ELF-1 (cell line): ENCODE measurements at places on chromosomes 1 and 21.

DNA sequence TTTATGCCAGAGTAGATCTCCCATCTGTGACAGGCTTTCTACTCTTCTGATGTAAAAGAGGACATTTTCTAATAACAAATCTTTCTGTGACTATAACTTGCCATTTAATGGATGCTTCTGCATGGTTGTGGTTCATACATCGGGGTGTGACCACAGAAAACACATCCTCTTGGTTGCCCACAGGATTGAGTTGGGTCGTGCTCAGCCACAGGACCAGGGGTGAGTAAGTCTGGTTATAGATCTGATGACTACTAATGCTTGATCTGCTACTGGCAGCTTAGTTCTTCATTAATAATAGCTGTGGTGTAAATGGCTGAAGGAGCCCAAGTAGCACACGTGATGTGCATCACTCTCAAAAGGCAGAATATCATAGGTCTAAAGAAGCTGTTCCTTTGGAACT, 328.2 kb downstream of the RWDD3 start:
- DNase-seq, result no peak

GRCh38 chr1:180482425-180483275, 19.7 kb downstream of the ACBD6 start:
- DNase-seq, result no peak

DNA sequence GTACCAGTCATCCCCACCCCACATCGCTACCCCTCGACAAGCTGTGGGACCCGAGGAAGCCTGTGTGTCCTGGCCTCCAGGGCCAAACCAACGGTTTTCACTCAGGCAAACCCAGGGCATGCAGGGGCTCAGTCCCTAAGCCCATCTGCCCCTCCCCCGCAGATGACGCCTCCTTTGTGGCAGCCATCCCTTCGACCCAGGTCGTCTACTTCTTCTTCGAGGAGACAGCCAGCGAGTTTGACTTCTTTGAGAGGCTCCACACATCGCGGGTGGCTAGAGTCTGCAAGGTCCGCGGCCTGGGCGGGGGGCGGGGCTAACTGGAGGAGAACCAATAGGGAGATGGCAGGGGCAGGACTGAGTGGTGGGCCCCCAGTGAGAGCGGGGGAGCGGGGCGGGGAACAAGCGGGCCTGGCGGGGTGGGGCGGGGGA, 7.4 kb downstream of the SEMA4A start:
- peak; percentile 69 for DNase-seq

DNA sequence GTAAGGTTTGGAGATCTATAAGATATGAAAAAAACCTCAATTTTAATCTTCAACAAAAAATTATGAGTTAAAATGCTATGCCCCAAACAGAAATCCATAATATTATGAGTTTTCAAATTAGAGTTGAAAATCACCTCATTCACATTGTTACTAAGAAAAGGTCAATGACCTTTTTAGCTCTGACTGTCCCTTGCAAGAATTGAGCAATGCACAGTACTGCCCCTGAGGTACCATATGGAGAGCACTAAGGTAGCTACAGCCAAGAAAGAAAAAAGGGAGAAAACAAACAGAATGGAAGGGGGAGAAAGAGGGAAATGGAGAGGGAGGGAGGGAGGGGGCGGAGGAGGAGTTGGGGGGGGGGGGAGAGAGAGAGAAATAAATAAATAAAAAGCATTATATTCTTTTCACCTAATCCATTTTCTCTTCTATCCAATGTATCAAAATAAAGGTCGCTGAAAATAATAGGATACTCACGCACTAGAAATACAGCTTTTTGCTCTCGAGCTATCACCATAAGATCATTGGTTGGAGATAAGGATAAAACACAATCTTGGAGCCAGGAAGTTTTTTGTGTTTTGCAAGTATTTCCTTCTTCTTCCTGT, 58.8 kb downstream of the RAB3GAP2 start:
- DNase-seq, result no peak

GRCh38 chr1:178092878-178093493, 918 bp upstream of the RASAL2 start:
- DNase-seq, result no peak

DNA sequence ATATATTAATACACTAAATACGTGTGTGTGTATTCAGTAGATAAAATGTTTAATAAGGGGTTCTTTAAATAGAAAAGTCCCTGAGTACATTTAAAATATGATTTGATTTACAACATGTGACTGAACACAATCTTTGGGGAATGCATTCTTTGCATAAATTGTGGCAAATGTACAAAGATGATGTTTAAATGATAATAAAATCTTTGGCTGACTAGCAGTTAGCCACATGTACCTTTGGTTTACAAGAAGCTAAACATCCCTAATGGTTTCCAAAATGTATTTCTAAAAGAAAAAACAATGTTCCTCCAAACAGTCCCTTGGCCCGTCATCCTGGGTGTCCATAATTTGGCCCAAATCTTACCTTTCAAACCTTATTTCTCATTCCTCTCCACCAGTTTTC, 106.4 kb upstream of the MARK1 start:
- no peak for DNase-seq

GRCh38 chr1:230518511-230518910, 92.4 kb upstream of the PGBD5 start:
- DNase-seq, result no peak

DNA sequence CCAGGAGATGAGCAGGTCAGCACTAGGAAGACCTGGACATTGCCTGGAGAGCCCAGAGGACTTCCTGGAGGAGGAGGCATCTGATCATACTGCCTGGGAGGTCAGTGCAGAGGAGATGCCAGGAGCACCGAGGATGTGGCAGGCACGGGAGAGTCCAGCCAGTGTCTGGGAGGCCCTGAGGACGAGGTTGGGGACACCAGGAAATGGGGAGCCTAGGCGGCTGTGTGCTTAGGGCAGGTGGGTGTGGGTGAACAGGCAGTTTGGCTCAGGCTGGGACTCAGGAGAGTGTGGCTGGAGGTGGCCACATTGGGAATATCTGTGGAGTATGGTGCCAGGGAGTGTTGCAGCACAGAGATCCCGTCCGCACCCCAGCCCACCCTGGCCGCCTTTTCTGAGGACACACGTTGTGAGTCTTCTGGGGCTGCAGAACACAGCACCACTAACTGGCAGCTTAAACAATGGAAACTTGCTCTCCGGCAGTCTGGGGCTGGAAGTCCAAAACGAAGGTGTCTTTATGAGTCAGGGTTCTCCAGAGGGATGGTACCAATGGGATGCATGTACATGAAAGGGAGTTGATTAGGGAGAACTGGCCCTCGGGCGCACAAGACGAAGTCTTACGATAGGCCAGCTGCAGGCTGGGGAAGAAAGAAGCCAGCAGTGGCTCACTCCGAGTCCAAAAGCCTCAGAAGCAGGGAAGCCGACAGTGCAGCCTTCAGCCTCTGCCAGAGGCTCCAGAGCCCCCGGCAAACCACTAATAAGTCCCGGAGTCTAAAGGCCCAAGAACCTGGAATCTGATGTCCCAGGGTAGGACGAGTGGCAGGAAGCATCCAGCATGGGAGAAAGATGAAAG, 58.0 kb downstream of the FAAP20 start:
- peak; percentile 38 for DNase-seq

DNA sequence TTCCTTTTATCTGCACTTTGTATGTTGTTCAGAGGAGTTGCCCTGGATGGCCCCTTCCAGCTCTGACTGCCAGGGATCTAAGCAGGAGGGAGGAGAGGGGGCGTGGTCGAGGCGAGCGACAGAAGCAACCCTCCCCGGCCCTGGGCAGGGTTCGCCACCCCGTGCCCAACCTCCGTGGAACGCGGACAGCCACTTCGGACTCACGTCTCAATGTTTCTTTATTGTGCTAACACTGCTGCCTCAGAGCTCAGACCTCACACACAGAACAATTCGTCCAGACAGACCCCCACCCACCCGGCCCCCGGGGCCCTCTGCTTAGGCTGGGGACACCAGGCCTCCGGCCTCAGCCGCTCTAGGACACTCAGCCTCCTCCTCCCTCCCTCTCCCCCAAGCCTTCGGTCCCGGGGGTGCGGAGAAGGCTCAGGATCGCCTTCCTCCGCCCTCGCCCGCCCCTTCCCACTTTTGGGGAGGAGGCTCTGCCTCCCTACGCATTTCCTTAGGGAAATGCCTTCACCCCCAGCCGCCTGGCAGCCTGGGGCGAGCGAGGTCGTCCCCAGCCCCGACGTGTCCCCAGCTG, 8.3 kb downstream of the VSIG8 start:
- DNase-seq, result peak; percentile 45

DNA sequence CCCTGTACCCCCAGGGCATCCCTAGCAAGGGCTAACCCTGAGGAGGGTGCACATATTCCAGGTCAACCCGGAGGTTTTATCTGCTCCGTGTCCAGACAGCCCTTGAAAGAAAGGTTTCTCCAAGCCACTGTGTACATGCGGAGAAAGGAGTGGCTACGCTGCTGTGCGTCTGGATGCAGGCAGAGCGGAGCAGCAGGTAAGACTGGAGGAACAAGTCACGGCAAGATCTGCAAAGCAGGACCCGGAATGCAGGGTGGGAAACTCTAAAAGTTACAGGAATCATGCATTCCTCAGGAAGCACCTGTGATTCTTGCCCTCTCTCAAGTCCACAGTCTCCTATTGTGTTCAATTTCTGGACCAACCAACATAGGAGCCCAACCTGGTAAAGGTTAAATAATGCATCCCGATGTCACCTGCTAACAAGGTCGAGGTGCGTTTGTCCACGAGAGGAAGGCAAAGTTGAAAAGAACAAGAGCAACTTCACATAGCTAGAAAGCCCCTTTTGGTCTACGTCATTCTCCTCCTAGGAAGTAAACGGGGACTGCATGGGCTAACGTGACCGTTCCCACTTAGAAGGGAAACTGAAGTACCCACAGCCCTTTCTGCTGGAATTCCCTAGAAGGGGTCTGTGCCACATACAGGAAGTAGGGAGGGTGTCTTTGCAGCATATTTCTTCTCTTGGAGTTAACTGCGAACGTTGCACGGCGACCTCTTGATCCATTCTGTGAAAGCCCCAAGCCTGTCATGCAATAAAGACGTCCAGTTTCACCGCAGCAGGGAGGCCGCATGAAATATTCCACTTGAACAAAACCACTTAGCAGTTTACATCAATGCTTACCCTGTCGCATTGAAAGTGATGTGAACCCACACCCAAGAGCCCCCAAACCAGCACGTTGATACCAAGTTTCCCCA, 5.8 kb downstream of the TIAM1 start:
- DNase-seq, result peak; percentile 80

- peak; percentile 42 for DNase-seq
Measured at GRCh38 chr21:42218836-42219605, at the start of gene ABCG1. Gene ABCG1 (plus strand): TSS chr21:42219140. CDS start chr21:42219263, 123 bp downstream.

DNA sequence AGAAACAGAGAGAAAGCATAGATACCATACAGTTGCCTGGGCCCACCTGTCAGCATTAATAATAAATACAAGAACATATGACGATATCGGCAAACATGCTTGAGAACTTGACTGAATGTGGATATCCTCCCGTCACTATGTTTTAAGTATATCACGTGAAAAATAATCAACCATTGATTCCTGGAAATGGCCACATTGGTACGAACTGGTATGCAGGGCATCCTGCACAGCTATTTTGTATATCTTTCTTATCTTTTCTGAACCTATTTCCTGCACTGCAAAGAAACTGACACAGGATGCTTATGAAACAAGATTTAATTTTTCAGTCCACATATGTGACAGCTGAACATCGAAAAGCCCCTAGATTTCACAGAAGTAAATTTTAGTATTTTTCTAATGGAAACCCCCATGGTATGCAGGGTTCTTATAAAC, 22.8 kb upstream of the RGS1 start:
- no peak for DNase-seq

DNA sequence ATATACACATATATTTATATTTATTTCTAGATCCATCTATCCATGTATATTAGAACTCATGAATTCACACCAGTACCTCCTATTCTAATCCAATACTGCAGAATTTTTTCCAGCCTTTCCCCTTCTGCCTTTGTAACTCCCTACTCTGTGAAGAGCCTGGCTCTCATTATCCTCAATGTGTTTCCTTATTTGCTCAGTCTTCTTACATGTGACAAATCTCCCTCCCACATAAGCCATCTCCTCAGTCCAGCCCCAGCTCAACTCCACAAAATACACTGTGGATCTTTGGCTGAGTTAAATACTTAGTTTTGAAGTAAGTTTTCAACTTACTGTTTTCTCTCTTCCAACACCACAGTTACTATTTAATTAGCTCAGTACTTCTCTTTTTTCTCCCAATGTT, 45.7 kb downstream of the ATP5PO start:
- DNase-seq, result no peak

DNA sequence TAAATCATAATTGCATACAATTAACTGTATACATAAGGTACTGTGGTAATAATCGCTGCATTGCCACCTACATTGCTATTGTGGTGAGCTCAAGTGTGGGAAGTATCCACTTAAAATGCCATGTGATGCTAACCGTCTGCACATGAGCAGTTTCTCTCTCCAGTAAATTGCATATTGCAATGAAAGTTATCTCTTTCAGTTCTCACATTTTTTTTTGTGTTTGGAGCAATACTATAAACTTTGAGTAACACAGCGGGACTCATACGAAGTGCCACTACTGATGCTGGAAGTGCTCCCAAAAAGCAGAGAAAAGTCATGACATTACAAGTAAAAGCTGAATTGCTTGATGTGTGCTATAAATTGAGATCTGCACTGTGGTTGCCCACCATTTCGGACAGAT, 38.5 kb downstream of the DISC1 start:
- no peak for DNase-seq

GRCh38 chr1:201883266-201883665, 5.4 kb upstream of the SHISA4 start:
- no peak for DNase-seq

- DNase-seq, result no peak
Measured at GRCh38 chr1:18943162-18943561, 13.3 kb downstream of the IFFO2 start.

- no peak for DNase-seq
Measured at GRCh38 chr1:78047631-78048030, 1.9 kb downstream of the GIPC2 start.

- DNase-seq, result no peak
Measured at GRCh38 chr1:16092097-16092922, 18.9 kb upstream of the FAM131C start.

GRCh38 chr1:37149296-37149695, 115.0 kb upstream of the GRIK3 start:
- DNase-seq, result no peak

DNA sequence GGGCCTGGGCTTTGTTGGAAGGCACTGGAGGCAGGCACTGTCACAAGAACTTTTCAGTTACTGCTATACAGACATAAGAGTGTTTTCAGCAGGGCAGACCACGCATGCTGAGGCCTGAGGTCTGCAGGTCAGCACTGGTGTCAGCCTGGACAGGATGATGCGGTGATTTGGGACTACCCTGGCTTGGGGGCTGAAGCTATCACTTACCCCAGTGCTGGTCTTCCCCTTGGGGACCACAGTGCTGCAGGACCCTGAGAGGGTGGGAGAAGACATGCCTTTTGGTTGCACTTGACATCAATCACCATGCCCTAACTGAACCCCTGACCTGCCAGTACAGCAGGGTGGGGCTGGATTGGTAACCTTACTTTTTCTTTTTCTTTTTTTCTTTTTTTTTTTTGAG, 9.2 kb downstream of the DMRTB1 start:
- DNase-seq, result no peak

DNA sequence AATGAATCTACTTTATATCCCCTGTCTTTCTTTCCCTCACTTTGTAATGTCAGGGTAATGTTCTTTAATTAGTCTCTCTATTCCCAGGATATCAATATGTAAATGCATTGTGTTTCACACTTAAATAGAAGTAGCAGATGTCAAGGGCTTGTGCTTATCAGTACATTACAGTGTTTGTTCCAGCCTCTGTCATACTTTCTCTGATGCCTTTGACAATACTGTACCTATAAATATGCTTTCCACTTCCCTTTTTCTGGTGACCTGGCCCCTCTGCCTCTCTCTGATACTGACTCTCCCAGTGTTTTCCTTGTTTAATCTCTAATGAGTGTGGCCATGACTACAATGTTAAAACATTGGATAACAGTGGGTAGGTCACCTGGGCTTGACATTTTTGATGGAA, 862.0 kb upstream of the NEGR1 start:
- DNase-seq, result no peak
